Activated CD8-positive, alpha-beta T cell treated with anti-CD3 and anti-CD28 coated beads for 36 hours (primary cell): ENCODE measurements at places on chromosomes 13 and 19.
A peak's percentile ranks its signal among the peaks of the same experiment; 100 is the strongest.

DNA sequence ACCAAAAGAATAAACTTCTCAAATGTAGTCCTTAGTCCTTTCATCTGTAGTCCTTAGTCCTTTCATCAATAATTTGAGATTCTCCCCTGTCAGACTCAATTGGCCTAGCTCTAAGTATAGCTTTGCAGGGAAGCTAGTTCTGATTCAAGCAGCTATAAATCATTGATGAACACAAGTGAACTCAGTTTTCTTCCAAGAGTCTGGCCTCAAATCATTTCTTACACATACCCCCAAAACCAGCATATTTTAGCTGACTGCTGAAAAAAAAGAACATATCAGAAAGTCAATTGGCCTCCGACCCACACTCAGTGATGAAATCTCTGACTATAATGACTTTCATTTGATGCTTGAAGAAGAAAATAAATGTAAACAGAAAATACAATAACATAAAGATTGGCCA, 64.9 kb downstream of the TNFSF11 start:
- DNase-seq: no peak

- no peak for DNase-seq
Observed at GRCh38 chr13:51488212-51488611, 35.4 kb upstream of the INTS6 start.

- DNase-seq: no peak
Observed at GRCh38 chr19:55691561-55692481, 16.8 kb downstream of the EPN1 start.

GRCh38 chr19:8149261-8150094, at the start of gene FBN3:
TSS of gene FBN3 (minus strand) at chr19:8149592. CDS start at chr19:8147480, 2,112 bp downstream.
- no peak for DNase-seq

GRCh38 chr13:112867301-112867711, 101.7 kb upstream of the MCF2L start:
- DNase-seq: no peak

- DNase-seq: no peak
Observed at GRCh38 chr13:20451397-20451796, 74.3 kb downstream of the CRYL1 start.

GRCh38 chr13:102658660-102659059, 36.2 kb downstream of the METTL21C start:
- no peak for DNase-seq

- DNase-seq: no peak
Observed at GRCh38 chr19:686589-687297, 8.5 kb downstream of the PRSS57 start.

GRCh38 chr13:48775804-48776203, 122.1 kb downstream of the CYSLTR2 start:
- DNase-seq: no peak

DNA sequence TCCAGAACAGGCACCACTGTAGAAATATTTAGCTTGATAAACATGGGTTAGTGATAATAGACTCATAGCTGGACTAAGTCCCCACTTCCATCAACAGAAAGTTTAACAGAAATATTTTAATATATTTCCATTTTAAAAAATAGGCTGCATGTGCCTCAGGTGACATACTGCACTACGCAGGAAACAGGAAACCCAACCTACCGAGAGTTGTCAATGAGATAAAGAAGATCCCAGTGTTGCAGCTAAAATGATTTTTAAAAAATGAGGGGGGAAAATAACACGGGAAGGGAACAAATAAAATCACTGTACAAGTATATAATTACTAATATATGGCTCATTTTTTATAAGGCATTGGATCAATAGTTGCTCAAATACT, 154.8 kb downstream of the TBC1D4 start:
- no peak for DNase-seq

DNA sequence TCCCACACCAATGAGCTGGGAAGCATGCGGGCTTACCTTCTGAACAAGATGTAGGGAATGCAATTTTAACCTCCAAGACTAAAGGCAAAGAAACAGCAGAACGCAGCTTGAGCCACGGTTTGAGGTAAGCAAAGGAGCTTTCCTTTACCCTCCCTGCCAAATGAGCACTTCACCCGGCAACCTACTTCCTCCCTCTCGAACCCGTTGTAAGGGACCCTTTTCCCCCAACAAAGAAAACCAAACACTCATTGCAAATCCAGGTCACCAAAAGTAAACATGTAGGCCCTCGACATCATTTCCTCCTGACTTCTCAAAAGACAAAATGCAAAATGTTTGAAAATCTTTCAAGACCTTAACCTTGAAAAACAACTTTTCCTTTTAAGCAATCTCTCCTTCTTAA, 65.3 kb downstream of the ABCC4 start:
- no peak for DNase-seq

- no peak for DNase-seq
Observed at GRCh38 chr13:74825152-74825937, 656.6 kb downstream of the TBC1D4 start.

GRCh38 chr13:31124204-31124603, 37.5 kb downstream of the HSPH1 start:
- DNase-seq: no peak

GRCh38 chr19:28949027-28949426, 263.9 kb downstream of the UQCRFS1 start:
- no peak for DNase-seq

DNA sequence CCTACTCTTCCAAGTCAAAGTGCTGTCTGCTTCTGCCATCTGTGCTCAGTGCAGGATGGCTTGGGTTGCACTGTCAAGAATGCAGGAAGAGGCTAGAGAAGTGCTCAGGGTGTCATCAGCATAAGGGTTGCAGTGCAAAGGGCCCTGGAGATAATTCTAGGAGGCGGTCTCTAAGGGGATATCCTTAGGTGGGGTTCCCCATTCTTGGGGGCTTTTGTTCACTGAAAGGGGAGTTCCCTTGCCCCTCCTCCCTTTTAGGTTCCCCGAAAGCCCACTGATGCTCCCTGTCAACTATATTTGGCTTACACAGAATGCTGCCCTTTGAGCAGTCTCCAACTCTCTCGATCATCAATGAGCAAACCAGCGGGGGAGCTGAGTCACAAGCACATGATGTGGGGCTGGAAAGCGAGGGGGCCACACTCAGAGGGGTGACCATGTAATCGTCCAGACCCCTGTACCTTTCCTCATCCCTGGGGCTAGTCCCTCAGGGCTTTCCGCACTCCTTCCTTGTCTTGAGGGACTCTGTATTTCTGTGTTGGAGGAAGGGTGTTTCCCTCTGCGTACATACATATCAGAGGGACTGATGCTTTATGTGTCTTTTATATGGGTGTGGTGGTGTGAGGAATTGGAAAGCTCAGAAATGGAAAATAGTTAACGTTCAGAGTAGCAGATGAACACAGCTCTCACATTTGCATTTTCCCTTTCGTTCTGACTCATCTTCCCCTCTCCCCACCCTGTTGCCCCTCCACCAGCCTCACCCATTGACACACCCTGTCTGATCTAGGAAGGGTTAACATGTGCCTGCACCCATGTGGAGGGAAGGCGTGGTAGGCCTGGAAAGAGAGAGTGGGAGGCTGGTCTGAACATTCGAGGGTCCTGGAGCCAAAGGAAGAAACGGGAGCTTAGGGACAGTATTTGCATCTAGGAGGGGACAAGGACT, 6.7 kb downstream of the ZBTB32 start:
- DNase-seq: peak; percentile 95

GRCh38 chr13:100514788-100515409, 73.7 kb downstream of the GGACT start:
- DNase-seq: peak; percentile 83
